ENCODE measurements at places on chromosomes 12 and 14. TPM values are rescaled to one million over a fixed set of nuclear protein-coding genes. Genes with fewer than 3 reads are reported as not detected.

Gene PPP1CC
- 150 TPM for total RNA-seq

Gene CBX5
- total RNA-seq = 38.9 TPM

Gene MIPOL1
- total RNA-seq = not detected

Gene LMNTD1
- total RNA-seq = not detected

Gene LAG3
- 0.82 TPM for total RNA-seq

- DNase-seq = no peak
Measured at GRCh38 chr12:92995258-92995903, 66.3 kb upstream of the EEA1 start.

GRCh38 chr12:93459097-93459496, 8.2 kb upstream of the MRPL42 start:
- no peak for DNase-seq

- DNase-seq = no peak
Measured at GRCh38 chr12:58487678-58488161, 432.6 kb downstream of the LRIG3 start.

DNA sequence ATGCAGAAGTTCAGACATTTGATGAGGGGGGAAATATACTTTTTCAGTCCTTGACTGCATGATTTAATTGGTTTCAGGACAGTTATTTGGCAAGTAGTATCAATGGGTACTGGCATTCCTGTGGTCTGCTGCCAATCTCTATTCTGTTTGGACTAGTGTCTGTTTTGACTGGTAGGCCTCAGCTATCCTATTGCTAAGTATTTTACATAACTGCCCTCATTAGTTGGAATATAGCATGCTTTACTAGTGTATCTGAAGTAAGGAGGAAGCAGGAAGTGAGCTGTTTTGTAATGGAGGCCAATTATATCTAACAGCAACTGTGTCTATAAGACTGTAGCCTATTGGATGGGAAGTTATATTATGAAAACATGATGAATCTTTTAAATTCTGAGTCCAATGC, 104.3 kb downstream of the FLRT2 start:
- no peak for DNase-seq
